SW480 (cell line): ENCODE measurements at places on chromosomes 1 and 21.

- no peak for DNase-seq
Measured at GRCh38 chr1:25958465-25958864, 39.4 kb downstream of the PAFAH2 start.

- no peak for DNase-seq
Measured at GRCh38 chr1:81836007-81836626, 35.4 kb downstream of the ADGRL2 start.

GRCh38 chr1:69932760-69933159, 272.6 kb downstream of the LRRC40 start:
- DNase-seq, result no peak

GRCh38 chr1:32316903-32317277, 19.1 kb downstream of the MARCKSL1 start:
- no peak for DNase-seq

GRCh38 chr1:8211883-8212579, 105.9 kb upstream of the SLC45A1 start:
- peak; percentile 98 for DNase-seq

GRCh38 chr1:176566004-176566975, 103.3 kb downstream of the PAPPA2 start:
- DNase-seq, result no peak

GRCh38 chr1:1298861-1299685, 8.7 kb downstream of the ACAP3 start:
- DNase-seq, result peak; percentile 72

DNA sequence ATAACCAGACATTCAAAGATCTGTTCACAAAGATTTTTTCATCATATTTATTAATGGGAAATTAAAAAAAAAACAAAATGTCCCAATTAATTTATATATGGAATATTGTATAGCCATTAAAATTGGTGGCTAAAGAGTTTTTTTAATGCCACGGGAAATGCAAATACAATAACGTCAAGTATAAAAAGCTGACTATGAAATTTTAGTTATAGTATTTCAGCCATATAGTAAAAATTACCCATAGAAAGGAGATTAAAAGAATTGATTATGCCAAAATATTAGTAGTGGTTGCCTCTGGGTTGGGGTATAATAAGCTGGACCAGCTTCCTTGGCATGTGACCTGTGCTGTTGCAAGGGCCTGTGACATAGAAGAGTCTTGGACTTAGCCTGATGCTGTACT, 78.8 kb downstream of the KCTD3 start:
- DNase-seq, result no peak

DNA sequence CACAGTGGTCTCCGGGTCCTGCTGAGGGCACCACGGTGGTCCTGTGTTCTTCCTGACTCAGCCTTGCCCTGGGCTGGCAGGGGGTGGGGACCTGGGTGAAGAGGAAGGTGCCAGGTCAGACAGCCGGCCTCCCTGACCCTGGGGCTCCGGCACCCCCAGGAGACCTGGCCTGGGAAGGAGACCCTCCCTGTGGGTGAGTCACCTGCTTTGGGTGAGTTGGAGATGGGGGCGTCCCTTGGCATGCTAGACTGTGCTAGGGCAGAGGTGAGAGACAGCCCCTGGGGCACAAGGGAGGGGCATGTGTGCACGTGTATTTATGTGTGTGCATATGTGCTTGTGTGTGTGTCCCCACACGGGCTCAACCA, 23.4 kb downstream of the SPSB1 start:
- DNase-seq, result no peak

DNA sequence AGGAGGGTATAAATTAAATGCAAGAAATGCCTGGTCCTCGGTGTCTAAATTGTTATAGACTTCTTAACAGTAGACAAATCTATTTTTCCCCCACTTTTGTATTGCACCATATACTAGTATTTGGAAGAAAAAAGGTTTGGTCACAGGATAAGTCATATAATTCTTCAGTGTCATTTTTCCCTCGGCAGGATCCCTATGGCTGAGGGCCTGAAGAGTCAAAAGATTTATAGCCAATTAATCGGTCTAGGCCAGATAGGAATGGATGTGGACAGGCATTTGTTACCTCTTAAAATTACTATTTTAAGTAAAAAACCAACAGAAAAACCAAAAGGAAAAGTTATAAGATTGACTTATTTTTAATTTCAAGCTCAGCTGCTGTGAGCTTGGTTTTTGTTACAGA, 45.6 kb downstream of the CRP start:
- DNase-seq, result no peak

DNA sequence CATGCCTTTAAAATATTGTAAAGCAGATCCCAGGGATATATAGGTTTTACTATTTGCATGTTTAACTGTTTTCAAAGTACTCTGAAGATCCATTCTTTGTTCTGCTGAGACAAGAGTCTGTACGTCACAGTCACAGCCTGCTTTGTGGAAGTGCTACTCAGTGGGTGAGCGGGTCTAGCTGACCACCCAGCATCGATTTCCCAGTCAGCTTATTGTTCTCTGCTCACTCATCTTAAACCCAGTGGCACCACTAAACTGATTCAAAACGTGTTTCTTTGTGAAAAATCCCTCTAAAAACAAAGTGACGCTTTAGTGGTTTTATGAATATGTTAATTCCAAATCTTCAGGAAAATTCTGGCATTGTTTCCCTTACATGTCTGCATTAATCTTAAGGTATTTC, 12.4 kb downstream of the PLPP3 start:
- DNase-seq, result no peak

DNA sequence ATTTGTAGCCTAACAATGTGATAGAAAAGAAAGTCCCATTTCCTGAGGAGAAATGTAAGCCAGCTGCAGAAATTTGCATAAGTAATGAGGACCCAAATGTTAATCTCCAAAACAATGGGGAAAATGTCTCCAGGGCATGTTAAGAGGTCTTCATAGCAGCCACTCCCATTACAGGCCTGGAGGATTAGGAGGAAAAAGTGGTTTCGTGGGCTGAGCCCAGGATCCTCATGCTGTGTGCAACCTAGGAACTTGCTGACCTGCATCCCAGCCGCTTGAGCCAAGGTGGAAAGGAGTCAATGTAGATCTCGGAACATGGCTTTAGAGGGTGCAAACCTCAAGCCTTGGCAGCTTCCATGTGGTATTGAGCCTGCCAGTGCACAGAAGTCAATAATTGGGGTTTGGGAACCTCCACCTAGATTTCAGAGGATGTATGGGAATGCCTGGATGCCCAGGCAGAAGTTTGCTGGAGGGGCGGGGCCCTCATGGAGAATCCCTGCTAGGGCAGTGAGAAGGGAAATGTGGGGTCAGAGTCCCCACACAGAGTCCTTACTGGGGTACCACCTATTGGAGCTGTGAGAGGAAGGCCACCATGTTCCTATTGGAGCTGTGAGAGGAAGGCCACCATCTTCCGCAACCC, 14.2 kb upstream of the F13B start:
- no peak for DNase-seq

DNA sequence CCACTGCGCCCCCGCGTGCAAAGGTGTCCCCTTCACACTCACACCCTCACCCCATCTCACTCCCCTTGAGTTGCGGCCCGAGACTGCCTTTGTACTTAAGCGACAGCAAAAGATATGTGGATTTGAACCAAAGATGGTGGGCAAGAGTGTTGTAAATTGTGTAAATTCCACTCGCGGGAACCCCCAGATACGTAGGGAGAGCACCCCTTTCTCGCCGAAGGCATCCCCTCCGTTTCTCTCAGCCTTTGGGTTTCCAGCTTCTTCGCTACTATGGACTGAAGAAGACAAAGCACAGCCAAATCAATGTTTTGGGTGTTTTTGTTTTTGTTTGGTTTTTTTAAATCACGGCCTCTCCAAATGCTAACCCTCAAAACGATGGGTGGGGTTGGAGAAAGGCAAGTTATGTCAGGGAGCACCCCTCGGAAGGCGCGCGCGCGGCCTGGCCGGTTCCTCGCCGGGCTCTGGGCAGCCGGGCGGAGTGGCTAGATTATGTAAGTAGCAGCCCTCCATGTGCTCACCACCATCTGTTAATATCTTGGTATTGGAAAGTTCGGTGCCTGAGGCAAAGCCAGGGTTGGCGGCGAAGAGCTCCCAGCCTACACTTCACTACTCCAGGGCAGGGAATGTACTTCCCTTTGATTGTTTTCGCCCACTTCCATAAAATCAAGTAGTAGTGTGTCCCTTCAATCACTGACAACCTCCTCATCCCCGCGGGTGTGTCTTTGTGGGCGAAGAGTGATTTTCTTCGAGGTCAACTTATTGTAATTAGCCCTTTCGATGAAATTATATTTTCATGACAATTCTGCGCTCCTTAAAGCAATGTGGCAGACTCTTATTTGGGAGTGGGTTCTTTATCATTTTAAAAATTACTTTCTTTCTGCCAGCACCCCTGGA, 4.0 kb upstream of the PROX1 start:
- DNase-seq, result peak; percentile 51

- DNase-seq, result no peak
Measured at GRCh38 chr1:83052865-83053264, 946.1 kb downstream of the TTLL7 start.

DNA sequence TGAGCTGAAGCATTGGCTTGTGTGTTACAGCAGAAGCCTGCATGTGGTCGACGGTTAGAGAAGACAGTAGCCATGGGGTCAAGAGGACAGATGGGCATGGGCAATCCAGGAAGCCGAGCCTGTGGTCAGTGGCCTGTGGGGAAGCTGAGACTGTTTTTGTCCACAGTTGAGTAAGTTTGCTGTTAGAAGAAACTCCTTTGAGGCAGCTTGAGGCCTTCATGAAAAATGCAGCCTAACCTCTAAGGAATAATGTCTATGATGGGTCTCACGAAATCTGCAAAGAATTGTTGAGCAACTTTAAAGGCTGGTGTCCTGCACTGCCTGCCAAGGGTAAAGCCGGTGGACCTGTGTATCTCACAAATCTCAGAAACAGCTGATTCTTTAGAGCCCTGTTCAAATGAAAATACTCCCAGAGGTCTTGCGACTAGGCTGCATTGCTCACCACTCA, 322.4 kb downstream of the SETD4 start:
- DNase-seq, result no peak

- DNase-seq, result no peak
Measured at GRCh38 chr1:89850844-89851415, 30.1 kb downstream of the LRRC8D start.

DNA sequence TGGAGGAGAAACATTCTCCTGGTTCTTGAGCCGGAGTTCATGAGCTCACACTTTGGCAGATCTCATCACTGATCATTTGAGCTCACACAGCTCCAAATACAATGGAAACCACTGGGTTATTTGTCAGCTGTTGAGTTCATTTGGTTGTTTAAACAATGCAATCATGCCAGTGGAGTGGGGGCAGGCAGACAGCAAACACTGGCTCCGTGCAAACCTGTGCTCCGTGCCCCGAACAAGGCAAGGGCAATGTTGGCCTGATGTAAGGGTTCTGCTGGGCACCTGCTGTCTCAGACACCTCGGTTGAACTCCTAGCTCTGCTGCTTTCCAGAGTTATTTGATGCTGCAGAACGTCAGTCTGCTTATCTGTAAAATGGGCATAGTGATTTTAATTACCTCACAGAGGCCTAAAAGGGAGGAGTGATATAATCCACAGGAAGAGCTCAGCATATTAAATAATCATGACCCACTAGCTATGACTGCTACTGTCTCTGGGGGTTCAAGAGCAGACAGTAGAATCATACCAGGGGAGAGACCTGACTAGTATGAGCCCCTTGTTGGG, 20.0 kb upstream of the CLIC6 start:
- no peak for DNase-seq

DNA sequence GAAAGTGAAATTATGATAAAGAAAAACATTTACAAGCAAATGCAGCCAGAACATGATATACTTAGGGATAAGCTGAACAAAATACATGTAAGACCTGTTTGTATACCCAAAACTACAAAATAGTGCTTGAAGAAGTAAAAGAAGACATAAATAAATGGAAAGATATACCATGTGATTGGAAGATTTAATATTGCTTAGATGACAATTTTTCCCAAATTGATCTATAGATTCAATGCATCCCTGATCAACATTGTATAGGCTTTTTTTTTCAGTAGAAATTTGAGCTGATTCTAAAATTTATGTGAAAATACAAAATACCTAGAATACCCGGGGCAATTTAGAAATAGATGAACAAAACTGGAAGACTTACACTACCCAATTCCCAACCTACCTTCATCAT, 76.4 kb downstream of the GABPA start:
- DNase-seq, result no peak

GRCh38 chr1:84975035-84975434, 21.9 kb downstream of the MCOLN2 start:
- DNase-seq, result no peak
